Right kidney (tissue), 9 donors: ENCODE measurements at places on chromosomes 7 and 10.

DNA sequence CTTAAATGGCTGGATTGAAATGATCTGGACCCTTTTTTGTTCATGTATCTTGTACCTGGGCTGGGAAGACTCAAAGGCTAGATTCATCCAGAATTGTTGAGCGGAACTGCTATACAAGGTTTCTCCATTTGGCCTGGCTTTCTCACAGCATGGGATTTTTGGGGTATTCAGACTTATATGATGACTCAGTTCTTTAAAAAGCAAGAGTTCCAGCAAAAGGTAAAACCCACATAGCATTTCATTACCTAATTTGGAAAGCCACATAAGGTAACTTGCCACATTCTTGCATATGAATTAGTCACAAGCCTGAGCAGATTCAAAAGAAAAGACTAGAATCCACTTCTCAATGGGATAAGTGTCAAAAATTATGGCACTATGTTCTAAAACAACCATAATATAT lies 137.4 kb downstream of the HGF start:
- no peak for DNase-seq

GRCh38 chr7:47677664-47678063 lies 95.8 kb upstream of the TNS3 start:
- no peak for DNase-seq

- DNase-seq = no peak
Observed at GRCh38 chr10:119383174-119383856, 159.2 kb downstream of the RGS10 start.

GRCh38 chr10:87818505-87819288 lies 671 bp upstream of the ATAD1 start:
- no peak for DNase-seq

DNA sequence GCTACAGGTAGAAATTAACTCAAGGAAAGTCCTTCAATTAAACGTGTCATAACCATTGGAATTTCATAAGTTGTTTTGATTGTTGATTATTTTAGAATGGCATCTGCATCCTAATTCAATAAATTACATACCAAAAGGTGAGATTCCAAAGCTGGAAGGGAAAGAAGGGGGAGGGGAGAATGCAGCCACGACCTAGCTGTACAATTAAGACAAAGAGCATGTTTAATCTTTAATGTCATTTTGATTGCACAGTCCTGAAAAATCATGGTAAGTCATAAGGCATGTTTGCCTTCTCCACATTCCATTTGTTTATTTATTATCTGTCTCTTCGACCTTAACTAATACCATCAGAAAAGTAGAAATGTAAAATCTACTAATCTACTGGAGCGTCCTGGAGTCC lies 358.1 kb downstream of the FRMD4A start:
- DNase-seq = no peak

GRCh38 chr10:78473006-78473405 lies 439.3 kb downstream of the RPS24 start:
- DNase-seq = no peak

DNA sequence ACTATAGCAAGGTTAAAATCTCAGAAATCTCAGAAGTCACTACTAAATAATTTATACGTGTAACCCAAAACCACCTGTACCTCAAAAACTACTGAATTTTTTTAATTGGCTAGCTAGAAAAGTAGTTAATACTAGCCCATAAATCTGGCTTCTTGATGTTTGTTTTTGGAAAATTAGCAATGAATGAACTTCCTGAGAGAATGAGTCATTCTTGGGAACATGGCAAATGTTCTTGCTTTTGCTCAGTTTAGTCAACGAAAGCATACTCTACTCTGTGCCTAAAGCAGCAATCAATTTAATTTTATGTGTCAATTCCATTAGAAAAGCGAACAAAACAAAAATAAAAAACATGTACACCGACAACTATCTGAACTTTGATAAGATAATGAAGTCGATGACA lies 69.2 kb downstream of the SEMA3E start:
- DNase-seq = no peak

GRCh38 chr7:37354656-37355131 lies 94.0 kb downstream of the ELMO1 start:
- DNase-seq = no peak

DNA sequence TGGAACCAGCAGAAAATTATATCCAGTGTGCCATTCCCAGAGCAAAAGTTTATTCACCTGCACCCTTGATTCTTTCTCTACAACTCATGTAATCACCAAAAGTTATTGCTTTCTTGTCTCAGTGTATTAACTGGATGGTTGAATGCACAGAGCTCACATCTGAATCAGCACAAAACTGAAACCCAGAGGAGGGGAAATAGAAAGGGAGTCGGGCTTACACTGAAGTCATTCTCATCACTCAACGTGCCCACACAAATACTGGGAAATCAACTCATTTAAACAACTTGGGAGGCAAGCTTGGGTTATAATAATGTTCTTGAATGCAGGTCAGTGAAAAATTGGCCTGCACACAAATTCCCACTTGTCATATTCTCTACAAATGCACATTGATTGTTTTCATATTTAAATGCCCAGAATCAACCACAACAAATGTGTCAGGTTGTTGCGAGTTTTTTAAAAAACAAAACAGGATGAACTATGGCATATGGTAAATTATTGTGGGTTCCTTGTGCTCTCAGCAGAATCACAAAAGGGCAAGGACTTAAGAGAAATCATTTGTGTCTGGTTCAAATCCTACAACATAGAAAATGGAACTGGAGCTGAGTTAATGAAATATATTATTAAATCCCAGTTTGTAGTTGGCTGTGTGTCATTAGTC lies 125.9 kb upstream of the NOBOX start:
- DNase-seq = peak; percentile 21

DNA sequence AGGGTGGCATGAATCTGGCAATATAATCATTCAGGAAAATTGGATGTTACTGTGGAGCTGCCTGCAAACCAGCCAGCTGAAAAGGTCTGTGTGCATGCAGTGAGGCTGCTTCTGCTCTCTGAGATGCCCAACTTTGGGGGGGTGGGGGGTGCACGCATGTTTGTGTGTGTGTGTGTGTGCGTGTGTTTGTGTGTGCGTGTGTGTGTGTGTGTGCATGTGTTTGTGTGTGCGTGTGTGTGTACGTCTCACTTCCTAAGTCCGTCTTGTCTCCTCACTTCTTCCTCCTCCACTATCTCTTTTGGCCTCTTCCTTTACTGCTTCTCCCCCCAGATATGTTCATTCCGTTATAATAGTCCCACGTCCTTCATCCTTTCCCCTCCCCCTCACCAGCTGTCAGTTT lies 102.9 kb upstream of the MACROH2A2 start:
- no peak for DNase-seq

DNA sequence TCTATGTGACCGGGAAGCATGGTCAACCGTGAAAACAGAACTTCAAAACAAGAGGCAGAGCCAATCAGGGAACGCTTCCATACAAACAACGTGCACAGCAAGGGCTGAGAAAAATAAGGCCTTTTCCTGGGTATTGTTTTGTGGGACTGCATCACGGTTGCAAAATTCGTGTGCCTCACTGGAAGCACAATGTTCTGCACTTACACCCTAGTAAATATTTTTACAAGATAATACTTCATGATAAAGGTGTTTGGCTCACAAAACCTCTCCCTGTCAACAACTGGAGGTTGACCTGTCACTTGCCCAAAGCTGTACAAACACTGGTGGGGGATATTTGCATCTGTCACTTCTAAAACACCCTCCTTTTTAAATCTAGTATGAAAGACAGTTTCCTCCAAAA lies 37.0 kb downstream of the KLF6 start:
- DNase-seq = no peak

- DNase-seq = peak; percentile 7
Observed at GRCh38 chr10:13587391-13587790, 626 bp downstream of the PRPF18 start.

GRCh38 chr7:8441106-8441965 lies 7.9 kb downstream of the NXPH1 start:
- DNase-seq = no peak

DNA sequence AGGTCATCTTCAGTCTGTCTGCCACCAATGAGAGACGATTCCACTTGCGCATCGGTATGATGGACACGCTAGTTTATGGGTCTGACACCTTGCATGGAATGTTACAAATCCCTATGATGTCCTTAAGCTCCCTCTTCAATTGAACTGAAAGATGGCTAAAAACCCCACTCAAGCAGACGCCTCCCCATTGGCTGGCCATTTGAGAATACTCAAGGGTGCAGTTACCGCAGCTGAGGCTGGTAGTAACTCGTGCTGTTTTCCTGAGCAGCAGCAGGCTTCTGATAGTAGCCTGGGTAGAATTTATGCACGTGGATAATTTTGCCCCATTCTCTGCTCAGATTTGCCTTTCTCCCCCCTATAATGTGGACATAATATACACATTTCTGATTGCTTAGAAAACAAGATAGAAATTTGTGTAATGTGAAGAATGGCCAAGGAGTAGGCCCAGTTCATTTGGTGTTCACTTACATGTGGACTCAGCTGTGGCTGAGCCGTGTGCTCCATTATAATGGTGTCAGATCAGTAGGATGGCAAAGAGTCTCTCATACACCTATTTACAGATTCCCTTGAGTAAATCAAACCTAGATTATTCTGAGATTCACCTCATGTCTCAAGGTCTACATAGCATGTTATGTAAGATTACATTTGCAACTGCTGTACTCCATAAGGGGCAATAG lies 142.8 kb downstream of the HIBADH start:
- DNase-seq = no peak

- no peak for DNase-seq
Observed at GRCh38 chr10:97866524-97867219, 17.0 kb downstream of the GOLGA7B start.

- DNase-seq = no peak
Observed at GRCh38 chr7:57417736-57418135, 32.2 kb upstream of the ZNF716 start.

GRCh38 chr7:34939175-34939574 lies 98.1 kb downstream of the DPY19L1 start:
- DNase-seq = no peak

DNA sequence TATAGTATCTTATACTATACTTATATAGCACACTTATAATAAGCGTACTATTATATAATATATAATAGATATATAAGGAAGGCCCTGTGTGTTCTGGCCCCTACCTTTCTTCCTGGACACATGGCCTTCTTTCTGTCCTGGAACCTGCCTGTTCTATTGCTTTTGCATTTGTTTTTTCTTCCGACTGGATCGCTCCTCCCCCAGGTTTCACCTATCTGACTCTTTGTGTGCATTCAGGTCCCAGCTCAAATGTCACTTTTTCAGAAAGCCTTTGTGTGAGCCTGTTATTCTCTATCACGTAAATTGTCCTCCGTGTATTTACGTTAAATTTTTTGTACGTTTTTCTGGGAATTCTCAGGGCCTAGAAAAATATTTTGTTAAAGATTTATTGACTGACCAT lies 2.9 kb upstream of the TRIM8 start:
- no peak for DNase-seq

DNA sequence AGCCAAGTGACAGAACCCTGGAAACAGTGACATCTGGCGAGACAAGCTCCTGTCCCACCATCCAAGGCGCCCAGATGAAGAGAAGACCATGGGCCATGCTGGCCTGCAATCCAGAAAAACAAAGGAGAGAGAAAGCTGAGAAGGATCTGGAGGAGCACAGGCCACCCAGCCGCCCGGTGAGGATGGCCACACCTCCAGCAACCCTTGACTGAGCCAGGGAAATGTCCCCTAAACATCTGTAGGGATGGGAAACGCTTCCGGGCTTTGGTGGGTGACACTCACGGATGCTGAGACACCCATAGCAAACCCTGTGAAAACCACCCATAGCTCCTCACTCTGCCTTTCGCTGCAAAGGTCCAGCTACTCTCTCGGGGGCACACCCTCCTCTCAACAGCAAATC lies 32.0 kb downstream of the TCERG1L start:
- DNase-seq = no peak

- DNase-seq = no peak
Observed at GRCh38 chr7:131154380-131154779, 173.3 kb upstream of the MKLN1 start.

GRCh38 chr10:77602913-77603533 lies 34.6 kb downstream of the KCNMA1 start:
- DNase-seq = no peak

DNA sequence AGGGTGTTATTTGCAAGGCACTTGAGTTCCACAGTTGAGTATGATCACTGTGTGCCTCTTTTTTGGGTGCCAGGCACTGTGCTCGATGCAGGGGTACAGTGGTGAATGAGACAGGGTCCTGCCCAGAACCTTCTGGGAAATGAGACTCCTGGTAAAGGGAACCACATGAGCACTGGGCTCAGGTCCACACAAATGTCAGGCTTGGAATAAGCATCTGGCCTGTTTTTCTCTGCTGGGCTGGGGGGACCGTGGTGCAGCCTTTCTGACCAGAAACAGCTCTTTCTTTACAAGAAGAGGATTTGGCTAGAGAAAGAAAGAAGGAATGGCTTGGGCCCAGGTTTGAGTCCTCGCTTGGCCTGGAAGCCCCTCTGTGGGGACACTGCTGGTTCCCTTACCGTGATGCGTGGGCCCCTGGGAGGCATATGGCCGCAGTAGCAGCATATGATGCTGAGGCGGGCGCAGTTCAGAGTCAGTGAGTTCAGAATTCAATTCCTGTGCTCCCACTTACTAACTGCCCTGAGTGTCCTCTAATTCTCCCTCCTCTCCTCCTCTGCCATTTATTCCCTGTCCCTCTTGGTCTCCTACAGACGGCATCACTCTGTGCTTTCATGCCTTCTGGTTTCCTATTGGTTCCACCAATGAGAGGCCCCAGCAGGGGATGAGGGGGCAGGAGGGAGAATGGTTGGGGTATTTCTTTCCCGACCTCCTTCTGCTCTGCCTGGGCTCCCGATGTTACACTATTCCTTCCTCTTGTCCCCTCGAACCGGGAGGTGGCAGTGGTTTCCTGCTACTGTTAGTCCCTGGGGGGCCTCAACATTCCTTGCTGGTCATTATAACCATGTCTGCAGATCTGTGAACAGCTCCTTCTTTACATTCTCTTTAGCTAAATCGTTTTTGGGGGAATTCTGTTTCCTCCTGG lies 9.6 kb upstream of the KCP start:
- DNase-seq = no peak

GRCh38 chr7:23358152-23358674 lies 59.1 kb downstream of the MALSU1 start:
- no peak for DNase-seq

DNA sequence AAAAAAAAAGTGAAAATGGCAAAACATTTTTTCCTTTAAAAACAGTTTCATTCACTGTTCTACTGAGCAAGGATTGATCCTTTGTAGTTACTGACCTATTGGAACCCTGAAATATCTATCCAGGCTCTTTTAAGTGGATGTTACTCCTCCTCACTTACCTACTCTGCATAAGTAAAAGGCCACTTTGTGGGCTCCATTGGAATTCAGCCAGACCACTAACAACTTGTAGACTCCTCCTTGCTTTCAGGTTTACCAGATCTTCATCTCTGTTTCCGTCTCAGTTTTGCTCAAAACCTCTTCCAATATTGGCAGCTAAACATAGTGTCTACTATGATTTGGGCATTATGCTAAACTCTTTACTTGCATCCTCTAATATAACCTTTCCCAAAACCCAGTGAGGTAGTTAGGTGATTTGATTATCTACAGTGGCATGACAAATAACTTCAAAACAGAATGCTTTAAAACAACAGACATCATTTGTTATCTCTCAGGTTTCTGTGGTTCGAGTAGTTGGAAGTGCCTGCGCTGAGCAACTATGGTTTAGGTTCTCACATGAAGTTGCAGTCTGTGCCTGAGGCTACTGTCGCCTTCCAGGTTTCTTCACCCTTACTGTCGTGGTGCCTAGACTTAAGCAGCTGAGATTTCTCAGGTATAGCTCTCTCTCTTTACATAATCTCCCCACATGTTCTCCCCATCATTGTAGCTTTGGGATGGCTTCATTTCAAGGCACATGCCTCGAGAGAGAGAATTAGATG lies 698.2 kb downstream of the REEP3 start:
- DNase-seq = no peak
